Cerebellar nuclear complex (tissue), 1 donor: ENCODE measurements at places on chromosomes 3 and 15.

GRCh38 chr3:78430741-78431140, 1337.1 kb downstream of the ROBO1 start:
- no peak for DNase-seq

DNA sequence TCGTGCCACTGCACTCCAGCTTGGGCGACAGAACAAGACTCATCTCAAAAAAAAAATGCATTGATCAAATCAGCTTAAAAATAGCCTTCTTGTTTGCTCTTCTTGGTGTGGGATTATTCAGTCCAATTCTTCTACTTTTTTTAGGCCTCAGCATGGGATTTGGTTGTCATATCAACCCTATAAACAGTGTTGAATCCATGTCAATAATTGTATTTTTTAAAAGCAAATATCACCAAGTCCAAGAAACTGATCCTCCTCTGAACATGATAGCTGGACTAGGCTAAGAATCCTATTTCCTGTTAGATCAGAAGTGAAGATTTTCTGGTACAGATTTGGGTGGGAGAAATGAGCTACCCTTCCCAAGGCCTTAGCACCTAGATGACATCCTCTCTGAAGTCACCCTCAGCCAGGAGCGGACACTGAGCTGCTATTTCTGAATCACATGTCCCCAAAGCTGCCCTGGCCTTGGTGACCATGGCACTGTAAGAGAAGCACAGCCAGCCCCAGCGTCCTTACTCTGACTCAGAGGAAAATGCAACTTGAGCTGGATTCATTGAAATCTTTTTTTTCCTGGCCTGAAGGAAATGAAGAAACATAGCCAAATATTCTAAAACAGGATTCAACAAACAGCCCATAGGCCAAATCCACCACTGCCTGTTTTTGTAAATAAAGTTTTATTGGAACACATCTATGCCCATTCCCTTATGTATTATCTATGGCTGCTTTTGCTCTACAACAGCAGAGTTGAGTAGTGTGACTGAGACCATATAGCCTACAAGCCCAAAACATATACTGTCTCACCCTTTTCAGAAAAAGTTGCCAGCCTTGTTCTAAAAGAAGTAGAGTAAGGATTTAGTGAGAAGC, 215.9 kb upstream of the CTDSPL start:
- DNase-seq, result no peak

GRCh38 chr3:77687545-77687944, 647.6 kb downstream of the ROBO2 start:
- DNase-seq, result no peak

- no peak for DNase-seq
These were observed 36.8 kb upstream of the RFTN1 start for GRCh38 chr3:16550305-16550675.

DNA sequence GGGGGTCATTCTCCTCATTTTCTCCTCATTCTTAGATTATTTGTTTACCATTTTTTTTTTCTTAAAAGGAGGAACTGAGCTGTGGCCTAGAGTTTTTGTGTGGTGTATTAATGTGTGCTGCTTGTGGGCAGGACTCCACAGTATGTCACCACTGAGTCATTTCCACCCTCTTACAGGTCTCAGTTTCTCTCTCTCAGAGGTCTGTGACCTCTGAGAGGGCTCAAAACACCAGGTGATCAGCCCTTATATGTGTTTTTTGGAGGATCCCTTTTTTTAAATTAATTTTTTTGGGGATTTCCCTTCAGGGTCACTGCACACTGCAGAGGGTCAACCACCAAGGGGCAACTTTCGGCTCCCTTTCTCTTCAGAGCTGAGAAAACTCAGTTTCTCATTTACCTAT, 166.4 kb downstream of the SUCNR1 start:
- DNase-seq, result no peak

DNA sequence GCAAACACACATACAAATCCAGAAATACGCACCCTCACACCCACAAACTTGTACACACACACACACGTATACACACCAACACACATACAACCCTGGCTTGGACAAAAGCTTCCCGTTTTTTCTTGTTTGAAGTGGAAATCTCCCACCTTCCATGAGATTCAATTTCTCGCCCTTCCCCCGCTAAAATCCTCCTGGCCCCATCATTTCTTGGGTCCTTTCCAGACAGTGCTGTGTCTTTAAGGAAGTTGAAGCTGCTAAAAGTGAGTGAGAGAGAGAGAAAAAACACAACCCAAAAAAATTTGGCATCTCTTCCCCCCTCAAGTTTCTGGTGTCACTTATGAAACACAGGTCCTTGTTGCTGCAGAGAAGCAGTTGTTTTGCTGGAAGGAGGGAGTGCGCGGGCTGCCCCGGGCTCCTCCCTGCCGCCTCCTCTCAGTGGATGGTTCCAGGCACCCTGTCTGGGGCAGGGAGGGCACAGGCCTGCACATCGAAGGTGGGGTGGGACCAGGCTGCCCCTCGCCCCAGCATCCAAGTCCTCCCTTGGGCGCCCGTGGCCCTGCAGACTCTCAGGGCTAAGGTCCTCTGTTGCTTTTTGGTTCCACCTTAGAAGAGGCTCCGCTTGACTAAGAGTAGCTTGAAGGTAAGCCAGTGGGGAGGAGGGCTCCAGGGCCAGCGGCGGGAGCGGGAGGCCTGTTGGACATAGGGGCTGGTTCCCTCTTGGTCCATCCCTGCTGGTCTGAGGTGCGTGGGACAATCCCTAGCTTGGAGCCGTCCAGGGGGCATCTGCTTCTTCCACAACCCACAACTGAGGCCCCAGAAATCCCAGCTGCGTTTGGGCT, at the start of gene ISLR:
Gene ISLR, plus strand, starts transcription at position 331 of the 839 bp plus-strand sequence. CDS start 1,149 bp downstream, outside the sequence.
- DNase-seq, result no peak

DNA sequence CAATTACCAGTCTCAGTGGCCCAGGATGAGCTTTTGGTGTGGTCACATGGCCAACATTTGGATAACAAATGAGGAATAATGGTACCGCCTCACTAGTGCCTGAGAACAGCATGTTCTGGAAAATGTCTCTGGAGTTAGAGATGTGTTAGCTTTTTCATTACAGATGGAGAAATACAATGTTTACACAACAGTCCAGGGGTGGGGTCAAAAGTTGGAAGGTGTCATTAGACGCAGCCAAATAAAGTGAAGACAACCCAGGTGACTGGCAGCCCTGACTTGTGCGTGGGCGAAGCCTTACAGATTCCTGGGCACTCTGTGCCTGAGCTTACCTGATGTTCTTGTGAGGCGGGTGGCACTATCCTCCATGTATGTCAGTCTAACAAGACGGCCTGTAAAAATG, 12.8 kb downstream of the IL17RB start:
- DNase-seq, result no peak

DNA sequence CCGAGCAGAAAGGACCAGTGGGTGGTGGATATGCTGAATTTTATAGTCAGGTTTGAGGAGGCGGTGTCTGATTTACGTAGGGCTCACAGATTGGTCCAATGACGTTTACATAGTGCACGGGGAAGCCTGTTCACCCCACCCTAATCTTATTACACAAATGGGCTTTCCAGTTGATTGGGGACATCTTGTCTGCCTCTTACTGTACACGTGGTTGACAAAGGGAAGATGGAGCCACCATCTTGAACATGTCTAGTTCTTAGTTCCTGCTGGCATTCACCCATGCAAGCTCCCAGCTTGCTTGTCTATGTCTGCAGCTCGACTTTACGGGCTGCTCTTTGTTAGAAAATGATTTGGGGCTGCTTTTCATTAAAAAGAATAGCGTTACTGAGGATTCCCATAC, 332.0 kb upstream of the SLCO3A1 start:
- no peak for DNase-seq

- no peak for DNase-seq
These were observed 863.2 kb downstream of the GBE1 start for GRCh38 chr3:80898211-80898610.

- DNase-seq, result no peak
These were observed 228.0 kb downstream of the FMN1 start for GRCh38 chr15:32966512-32966911.

GRCh38 chr3:79314962-79315361, 452.8 kb downstream of the ROBO1 start:
- DNase-seq, result no peak

- no peak for DNase-seq
These were observed 108.1 kb downstream of the RSRC1 start for GRCh38 chr3:158217992-158218391.

GRCh38 chr3:185089751-185090150, 63.1 kb downstream of the C3orf70 start:
- DNase-seq, result no peak

DNA sequence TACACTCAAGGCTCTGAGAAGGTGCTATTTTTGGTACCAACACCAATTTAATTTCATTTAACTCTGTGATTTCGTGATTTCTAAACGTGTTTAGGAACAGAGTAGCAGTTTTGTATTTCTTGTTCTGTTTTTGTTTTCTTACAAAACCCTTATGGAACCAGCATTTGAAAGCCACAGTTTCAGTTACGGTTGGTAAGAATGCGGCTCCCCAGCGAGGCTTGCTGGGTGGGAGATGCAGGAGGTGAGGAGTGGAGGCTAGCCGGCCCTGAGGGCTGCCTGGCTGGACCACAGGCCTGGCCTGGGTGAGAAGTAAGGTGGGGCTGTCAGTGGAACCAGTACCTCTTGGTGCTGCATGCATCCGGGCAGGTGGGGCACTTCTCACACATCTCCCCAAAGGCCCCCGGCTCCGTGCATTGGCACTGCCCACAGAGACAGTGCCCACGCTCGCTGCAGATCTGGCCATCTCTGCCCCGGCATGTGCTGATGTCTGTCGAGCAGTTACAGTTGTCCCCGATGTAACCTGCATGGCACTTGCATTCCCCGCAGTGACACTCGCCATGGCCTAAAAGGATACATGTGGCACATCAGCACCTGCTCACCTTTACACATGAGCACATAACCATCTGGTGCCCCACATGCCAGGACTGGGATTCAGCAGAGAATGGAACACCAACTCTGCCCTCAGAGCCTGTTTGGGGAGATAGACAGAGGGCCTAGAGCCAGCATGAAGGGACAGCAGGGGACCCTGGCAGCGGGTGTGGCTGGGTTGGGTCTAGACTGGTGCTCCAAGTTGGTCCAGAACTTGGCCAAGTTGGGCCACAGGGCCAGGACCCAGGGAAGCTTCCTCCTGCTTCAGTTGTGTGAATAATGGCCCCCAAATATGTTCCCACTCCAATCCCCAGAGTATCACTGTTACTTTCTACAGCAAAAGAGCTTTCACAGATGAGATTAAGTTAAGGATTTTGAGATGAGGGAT, 43.4 kb downstream of the UMPS start:
- no peak for DNase-seq

DNA sequence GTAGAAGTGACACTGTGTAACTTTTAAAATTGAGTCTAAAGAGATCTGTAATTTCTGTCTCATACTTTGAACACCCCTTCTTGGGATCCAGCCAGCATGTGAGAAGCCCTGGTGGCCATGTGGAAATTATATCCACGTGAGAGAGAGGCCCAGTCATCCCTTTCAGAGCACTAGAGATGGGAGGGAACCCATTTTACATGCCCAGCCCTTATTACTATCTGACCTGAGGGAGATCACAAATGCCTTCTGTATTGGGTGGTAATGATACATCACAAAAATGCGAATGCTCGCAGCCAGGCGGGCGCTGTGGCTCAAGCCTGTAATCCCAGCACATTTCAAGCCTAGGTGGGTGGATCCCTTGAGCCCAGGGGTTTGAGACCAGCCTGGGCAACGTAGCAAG, 27.3 kb upstream of the TRAK1 start:
- DNase-seq, result no peak

DNA sequence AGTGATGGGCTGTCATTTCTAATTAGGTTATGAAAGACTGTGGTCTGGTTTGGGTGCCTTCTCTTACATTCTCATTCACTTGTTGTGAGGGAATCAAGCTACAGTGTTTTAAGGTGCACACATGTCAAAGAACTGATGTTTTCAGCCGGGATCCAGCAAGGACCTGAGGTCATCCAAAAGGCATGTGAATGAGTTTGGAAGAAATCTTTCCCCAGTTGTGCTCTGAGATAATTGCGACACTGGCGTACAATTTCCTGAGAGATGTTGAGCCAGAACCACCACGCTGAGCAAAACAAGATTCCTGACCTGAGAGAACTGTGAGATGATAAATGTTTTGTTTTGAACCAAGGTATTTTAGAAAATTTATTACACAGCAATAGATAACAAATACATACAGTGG, 295.3 kb upstream of the SLITRK3 start:
- DNase-seq, result no peak

- no peak for DNase-seq
These were observed 137.8 kb downstream of the RORA start for GRCh38 chr15:61091289-61091616.

DNA sequence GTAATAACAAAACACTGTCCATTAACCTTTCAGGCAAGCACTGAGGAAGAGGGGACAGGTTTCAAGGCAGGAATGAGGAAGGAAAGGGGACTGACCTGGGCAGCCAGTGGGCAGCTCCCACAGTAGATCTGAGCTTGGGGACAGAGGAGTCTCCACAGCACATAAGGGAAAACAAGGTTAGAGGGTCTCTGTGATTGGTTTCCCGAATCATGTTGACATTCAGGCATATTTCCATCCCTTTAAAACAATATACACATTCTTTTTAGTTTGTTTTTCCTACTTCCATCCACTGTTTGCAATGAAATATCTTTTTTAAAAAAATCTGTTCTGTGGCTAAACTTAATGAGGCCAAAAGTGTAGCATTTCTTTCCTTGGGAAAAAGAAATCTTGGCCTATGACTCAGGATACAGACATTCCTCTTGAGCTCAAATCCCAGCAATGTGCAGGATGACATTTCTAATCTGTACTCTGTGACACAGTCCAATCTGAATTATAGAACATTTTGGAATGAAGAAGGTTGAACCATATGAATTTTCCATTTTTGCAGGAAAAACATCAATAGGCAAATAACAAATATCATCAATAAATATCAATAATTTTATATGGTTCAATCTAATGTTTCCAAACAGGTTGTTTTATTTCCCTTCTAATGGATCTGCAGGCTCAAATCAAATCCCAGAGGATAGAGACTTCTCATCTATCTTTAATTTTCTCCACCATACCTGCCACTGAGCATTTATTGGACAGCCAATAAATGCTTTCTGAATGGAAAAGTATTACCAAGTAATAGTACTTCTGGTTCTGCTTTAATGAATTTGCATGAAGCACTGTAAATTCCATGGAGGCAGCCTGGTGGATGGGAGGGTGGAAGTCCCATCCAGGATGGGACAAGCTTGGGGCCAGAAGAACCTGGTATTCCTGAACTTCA, 54.1 kb downstream of the ITGB5 start:
- DNase-seq, result no peak
